ENCODE measurements at places on chromosomes 3 and 15.

- DNase-seq, result no peak
Observed at GRCh38 chr15:96125721-96126415, 204.6 kb upstream of the NR2F2 start.

DNA sequence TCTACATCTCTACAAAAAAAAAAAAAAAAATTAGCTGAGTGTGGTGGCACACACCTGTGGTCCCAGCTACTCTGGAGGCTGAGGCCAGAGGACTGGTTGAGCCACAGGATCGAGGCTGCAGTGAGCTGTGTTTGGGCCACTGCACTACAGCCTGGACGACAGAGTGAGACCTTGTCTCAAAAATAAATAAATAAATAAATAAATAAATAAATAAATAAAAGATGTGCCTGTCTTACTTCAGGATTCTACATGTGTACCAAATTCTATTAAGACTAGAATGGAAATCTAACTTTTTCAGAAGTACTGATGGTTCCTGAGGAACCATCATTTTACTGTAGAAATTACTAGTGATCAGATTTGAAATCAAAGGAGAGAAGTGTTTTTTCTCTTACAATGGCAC is 51.9 kb downstream of the TTBK2 start:
- DNase-seq, result no peak

GRCh38 chr3:149177122-149177521 is 44.5 kb downstream of the CP start:
- no peak for DNase-seq

GRCh38 chr3:30811151-30811795 is 83.2 kb downstream of the GADL1 start:
- no peak for DNase-seq

DNA sequence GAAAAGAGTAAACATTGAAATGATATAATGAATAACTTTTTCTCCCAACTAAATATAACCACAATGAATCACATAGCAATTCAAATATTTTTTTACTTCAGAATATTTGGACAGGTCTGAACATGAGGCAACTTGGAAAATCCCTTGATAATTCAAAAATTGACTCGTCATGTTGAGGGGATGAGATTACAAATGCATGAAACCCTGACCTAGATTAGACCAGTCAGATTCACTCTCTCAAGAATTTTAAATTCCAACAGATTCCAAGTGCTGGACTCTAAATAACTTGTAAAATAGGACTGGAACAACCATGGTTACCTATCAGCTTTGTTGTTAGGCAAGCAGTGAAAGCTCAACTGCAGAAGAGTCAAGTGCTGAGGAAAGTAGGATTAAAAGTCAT is 317.5 kb downstream of the GBE1 start:
- DNase-seq, result no peak

DNA sequence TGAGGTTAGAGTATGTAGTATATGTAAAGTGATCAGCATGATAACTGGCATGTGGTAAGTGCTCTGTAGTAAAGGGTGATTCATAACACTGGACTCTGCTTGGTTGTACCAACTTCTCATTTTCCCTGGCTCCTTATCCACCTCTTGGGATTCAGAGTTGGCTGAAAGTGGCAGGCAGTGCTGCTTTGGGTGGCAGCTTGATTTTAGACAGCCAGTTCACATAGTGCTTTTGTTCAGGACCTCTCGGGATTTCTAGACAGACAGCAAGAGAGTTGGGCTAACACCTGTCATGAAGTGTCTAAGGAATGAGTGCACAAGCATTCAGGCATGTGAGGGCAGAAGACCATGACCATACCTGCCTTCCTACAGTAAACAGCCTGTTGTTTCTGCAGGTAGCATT is 69.0 kb downstream of the RBM6 start:
- DNase-seq, result no peak

DNA sequence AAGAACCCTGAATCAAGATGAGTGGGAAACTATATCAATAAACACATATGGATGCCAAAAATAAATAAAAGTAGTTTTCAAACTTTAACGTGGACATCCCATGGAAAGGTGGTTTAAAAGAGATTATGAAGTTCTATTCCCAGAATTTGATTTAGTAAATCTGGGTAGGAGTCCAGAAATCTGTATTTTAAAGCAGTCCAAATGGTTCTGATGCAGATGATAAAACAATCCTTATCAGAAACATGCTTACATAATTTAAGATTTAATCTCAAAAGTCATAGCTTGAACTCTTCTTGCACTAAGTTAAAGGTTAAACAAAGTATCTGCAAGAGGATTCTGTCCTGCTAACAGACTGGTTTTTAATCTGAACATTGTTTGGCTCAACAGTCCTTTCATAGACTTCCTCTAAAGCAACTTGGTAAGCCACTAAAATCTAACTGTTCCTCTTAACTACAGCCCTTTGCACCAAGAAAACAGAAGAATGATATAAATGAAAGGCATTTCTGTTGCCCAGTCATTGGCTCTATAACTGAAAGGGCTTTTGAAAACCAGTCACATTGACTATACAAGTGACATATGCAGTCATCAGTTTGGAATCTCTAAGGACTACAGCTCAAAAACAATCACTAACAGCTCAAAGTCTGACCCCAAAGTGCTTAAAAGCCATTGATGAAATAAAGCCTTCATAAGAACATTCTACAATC is 23.4 kb upstream of the MAP4 start:
- DNase-seq, result no peak

DNA sequence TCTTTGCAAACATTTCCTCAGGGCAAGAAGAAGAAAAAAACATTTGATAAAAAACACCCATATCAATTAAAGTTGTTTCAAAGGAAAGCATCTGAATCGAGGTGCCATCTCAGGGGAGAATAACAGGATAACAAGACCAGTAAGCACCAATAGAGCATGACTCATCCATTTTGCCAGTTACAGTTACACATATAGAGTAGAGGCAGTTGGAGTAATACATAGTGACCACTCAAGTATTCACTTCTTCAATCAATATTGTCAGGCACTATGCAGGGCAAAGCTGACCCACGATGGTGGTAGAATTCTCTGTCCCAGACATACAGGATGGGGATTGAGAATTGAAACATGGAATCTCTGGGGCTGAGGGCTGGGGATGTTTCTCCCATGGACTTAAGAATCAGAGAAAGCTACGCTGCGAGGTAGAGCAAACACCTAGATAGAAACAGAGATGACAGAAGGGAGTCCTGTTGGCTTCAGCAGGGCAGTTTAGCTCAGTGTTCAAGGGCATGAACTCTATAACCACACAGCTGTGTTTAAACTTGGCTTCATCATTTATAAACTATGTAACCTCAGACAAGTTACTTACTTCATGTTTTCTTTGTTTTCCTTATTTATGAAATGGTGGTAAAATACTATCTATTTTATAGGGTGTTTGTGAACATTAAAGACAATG is 186.4 kb upstream of the NANOGP8 start:
- no peak for DNase-seq

- no peak for DNase-seq
Observed at GRCh38 chr15:50929062-50929461, 20.6 kb downstream of the AP4E1 start.

GRCh38 chr3:193040836-193041672 is 123.4 kb upstream of the MB21D2 start:
- no peak for DNase-seq

DNA sequence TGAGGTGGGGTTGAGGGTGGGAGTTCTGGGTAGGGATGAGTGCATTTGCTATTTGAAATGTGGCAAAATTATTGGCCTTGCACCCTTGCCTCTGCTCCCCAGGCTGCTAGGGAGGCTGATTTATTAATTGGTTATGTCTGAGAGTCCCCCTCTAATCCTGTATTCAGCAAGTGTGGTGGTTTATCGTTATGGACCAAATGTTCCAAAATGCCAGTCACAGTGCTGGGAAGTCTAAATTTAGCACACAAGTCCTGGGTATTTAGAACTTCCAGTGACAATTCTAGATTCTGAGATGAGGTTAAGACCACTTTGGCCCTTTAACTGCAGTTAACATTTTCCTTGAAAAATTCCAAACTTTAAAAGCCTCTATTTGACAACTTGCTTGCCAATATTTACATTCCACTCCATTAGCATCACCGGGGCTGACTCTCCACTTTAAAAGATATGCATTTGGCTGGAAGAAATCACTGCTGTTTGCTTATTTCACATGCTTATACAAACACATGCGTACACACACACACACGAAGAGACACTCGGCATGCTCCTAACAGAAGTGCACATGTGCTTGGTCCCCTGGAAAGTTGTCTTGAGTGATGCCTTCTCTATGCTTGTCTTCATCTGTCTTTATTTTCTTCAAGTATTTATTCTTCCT is 247.7 kb downstream of the IL20RB start:
- DNase-seq, result no peak

- no peak for DNase-seq
Observed at GRCh38 chr3:167228135-167228534, 152.0 kb downstream of the ZBBX start.

DNA sequence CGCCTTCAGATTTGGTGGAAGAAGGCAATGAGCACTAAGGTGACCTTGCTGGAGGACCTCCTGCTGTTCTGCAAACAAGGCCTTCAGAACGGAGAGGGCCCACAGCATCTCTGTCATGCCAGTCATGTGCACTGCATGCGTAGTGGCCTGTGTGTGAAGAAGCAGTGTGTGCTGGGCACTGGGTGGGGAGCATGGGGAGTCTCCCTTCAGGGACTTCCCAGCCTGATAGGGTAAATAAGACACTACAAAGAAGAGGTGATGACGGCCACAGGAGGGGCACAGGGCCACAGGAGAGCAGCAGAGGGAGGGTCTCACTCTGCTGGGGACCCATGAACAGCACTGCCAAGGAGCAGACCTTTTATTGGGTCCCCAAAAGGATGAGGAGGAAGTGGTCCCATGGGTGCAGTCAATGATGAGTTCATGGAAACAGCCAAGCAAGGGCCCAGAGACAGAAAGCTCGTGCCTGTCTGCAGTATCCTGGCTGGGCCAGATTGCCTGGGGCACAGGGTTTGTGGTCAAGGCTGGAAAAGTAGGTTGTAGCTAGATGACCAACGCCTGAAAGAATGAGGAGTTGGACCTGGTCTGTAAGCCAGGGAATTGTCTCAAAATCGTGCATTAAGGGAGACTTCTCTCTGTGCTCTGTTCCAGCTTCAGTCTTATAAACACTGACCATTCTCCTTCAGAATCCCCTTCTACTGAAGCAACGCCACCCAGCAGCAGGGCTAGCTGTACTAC is 67.8 kb upstream of the SEC61A1 start:
- no peak for DNase-seq

GRCh38 chr15:101378879-101379278 is 83.8 kb upstream of the SNRPA1 start:
- no peak for DNase-seq

DNA sequence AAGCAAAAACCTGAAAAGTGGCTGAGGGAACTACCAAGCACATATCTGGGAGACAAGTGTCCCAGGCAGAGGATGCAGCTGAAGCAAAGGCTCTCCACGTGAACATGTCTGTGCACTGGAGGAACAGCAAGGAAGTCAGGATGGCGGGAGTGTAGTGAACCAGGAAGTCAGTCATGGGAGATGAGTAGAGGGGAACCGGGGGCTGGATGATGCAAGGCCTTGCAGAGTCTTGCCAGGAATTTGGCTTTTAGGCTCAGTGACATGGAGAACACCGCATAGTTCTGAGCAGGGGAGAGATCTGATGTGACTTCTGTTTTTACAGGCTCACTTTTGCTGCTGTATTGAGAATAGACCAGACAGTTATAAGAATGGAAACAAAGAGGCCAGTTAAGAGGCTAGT is 19.0 kb downstream of the C2CD4A start:
- DNase-seq, result no peak

- no peak for DNase-seq
Observed at GRCh38 chr3:26256224-26256623, 366.3 kb upstream of the LRRC3B start.

GRCh38 chr3:149609595-149609994 is 48.2 kb downstream of the WWTR1 start:
- no peak for DNase-seq

GRCh38 chr15:94230883-94231722 is at the start of gene MCTP2:
Gene MCTP2 (plus strand): TSS chr15:94231561. CDS start chr15:94298266, 66,705 bp downstream.
- DNase-seq, result peak; percentile 52

- DNase-seq, result peak; percentile 6
Observed at GRCh38 chr3:68007621-68008226, 353.3 kb upstream of the SUCLG2 start.

GRCh38 chr3:112302150-112302830 is 8.3 kb upstream of the SLC9C1 start:
- no peak for DNase-seq

- peak; percentile 53 for DNase-seq
Observed at GRCh38 chr3:101069901-101070798, 76.9 kb upstream of the ABI3BP start.

DNA sequence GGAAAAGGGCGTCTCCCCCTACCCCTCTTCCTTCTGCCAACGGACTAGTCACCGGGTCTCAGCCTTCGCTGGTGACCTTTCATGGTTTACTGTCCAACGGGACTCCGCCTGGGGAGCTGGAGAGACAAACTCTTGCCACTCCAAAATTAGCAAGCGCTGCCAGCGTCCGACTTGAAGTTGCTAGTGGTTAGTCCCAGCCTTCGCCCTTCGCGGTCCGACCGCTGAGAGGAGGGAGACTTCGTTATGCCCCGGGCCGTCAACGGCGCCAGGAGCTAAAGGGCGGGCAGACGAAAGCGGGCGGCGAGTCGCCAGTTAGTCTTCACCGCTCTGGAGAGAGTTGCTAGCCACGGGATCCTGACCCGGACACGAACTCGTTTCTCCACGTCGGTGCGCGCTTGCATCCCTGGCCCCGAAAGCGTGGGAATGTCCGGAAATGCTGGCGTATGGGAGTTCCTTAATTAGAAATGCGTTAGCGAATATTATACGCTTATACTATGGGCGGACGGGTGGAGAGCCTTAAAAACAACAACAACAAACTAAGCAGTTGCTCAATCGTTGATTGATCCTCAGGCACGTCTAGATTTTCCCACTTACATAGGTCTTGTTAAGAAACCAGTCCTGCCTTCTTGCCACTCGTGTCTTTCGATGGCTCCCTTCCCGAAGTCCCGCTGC is 716 bp downstream of the SMC4 start:
- DNase-seq, result no peak

GRCh38 chr3:178479446-178479845 is 56.8 kb upstream of the KCNMB2 start:
- no peak for DNase-seq

- no peak for DNase-seq
Observed at GRCh38 chr3:129694228-129694627, 87.8 kb upstream of the PLXND1 start.

DNA sequence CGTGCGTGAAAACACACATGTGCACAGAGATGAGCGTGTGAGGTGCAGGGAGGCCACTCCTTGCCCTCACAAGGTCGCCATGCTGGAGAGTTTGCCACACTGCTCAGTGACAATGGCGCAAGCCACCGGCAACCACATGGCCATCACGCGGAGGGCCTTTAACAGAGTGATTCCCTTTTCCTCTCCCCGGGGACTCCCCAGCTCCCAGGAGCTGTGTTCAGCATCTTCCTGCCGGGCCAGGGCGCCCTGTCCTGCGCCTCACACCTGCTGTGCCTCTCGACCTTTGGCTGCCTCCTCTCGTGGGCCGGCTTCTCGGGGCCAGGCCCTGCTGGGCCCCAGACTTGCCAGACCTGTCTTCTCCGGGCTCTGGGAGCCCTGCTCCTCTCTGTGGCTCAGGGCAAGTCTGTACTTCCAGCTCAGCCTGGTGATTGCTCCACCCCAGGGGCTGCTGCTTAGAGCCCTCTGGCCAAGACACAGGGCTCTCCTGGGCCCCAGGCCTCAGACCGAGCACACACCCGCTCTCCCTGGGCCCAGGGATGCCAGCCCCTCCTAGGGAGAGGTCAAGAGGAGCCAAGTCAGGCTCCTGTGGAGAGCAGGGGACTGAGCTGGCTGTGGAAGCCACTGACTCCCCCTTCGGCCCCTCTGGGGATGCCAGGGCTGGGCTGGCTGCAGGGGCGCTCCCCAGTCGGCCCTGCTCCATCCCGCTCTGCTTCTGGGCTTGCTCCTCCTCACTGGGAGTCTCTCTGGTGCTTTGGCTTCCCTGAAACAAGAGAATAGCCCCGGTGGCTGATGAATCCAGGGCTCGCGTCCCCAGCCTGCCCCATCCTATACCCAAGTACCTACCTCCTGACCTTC is 5.6 kb downstream of the CCDC9B start:
- DNase-seq, result no peak

All from activated CD4-positive, alpha-beta T cell treated with anti-CD3 and anti-CD28 coated beads for 24 hours (primary cell).